NCI-H460 (cell line): ENCODE measurements at places on chromosomes 3 and 15. TPM values are rescaled to one million over a fixed set of nuclear protein-coding genes. Genes with fewer than 3 reads are reported as not detected.

DNA sequence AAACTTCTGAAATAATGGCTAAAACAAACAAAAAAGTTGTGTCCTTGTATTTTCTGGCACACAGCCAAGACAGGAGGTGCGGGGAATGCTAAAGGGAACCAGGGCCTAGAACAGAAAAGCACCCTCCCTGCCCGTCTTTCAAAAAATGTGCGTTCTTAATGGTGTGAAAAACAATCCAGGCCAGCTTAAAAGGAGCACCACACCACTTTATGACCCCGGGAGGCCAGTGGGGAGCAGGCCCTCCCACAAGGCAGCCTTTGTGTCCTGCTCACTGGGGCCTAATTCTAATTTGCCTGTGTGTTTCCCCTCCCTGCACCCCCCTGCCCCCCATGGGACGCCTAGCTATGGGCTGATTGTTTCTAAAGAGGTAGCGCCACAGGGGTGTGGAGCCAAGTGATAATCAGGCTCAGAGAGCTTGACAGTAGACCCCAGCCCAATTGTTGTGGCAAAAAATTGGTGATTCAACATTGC is 181.4 kb downstream of the GREM1 start:
- DNase-seq, result no peak

DNA sequence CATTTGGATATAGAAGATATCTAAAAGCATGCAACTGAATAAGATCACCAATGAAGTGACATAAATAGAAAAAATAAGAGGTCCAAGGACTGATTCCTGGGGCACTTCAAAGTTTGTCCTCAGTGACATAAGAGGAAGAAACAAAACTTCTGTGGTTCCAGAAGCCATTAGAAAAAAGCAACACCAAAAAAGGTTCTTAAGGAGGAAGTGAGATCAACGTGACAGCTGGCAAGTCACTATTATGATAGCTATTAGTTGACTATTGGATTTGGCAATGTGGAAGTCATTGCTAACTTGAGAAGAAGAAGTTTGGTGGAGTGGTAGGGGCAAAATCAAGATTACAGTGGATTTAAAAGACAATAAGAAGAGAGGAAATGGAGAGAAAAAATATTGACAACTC is 1098.3 kb downstream of the NAALADL2 start:
- no peak for DNase-seq

DNA sequence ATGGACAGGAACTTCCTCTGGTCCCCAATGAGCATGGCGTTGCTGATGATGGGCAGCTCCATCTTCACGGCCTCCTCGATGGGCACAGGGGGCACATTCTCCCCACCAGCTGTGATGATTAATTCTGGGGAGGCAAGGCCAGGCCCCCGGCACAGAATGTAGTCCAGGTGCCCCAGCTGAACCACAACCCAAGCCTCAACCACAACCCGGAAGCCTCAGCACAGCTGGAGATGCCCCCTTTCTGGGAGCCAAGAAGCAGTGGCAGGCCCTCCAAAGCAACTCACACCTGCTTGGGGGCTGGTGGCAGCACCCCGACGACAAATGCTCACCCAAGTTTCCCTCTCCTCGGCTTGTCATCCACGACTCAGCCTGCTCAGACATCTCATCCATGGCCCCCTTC is 25.2 kb downstream of the IDH3A start:
- DNase-seq, result no peak

- peak; percentile 13 for DNase-seq
These were observed 109.3 kb downstream of the SHQ1 start for GRCh38 chr3:72738752-72739530.

DNA sequence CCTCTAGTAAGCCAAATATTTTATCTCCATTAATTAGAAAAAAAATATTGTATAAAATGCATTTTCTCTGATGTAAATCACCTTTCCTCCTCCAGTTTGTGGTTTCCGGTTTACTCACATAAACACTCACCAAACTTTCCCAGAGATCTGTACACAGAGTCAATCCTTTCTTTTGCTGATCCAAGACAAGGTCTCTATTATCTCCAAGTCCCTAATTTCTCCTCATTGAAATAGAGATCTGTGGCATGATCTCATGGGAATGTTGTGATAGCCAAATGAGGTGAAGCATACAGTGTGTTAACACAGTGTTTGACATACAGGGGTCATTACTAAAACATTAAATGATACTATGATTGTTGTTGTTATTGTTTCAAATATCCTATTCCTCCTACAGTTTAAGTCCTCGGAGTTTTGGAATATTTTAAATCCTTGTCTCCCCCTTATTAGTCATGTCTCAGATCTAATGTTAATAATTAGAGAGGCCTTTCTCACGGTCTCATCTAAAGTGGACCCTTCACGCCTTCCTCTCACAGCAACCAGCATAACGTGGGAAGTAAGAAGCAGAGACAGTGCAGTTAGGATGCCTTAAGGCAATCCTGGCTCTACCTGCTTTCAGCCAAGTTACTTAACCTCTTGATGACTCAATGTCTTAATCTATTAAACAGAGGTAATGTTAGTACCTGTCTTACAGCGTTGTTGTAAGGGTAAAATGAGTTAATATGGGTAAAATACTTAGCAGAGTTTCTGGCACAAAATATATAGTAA is 333.3 kb downstream of the GRM7 start:
- DNase-seq, result no peak

Gene ZNF80
- not detected in 2 replicates for total RNA-seq

Gene CKMT1A
- 1.2 TPM in 2 replicates for total RNA-seq

Gene CLEC3B
- total RNA-seq, result 0.12 TPM in 1 of 2 replicates, not detected in the other
